ENCODE measurements at places on chromosomes 6 and 20.

GRCh38 chr6:7672066-7673062 lies 53.5 kb upstream of the BMP6 start:
- no peak for DNase-seq

DNA sequence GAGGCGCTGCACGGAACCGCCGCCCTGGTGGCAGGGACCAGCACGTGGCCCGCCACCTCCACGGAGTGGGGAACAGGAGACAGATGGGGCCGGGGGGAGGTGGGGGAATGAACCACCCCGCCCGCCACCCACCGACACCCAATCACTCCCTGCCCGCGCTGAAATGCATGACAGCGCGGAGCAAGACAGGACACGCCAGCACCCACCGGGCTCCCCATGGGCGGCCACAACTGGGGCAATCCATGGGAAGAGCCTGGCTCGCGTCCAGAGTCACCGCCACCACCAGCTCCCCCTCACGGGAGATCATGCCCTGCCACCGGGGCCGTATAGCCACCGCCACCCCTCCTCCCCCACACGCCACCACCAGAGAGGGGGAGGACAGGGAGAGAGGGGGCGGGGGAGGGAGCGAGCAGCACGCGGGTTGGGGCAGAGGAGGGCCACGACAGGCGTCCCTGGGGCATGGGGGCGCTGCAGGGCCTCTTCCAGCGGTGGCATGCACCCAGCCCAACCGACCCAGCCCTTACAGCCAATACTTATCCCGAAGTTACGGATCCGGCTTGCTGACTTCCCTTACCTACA lies 744.3 kb upstream of the DEFB115 start:
- no peak for DNase-seq

- DNase-seq = no peak
Observed at GRCh38 chr20:50366270-50367103, 143.7 kb upstream of the PTPN1 start.

- no peak for DNase-seq
Observed at GRCh38 chr20:57829336-57829735, 119.5 kb upstream of the PMEPA1 start.

DNA sequence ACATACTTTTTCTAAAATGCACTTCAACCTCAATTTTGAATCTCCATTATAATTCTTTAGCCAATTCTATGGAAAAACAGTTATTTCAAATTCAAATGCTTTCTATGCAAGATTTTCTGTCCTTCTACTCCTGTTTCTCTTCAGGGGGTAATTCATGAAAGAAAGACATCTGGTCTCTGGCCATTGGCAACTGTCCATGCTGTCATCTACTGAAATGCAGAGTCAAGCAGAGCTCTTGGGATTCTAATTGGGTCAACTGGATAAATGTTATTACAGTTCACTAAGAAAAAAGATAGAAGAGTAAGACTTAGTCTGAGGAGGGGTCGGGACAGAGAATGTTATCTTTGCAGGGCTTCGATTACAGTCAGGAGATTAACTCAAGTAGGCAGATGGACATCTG lies 22.0 kb upstream of the BMP5 start:
- DNase-seq = no peak

DNA sequence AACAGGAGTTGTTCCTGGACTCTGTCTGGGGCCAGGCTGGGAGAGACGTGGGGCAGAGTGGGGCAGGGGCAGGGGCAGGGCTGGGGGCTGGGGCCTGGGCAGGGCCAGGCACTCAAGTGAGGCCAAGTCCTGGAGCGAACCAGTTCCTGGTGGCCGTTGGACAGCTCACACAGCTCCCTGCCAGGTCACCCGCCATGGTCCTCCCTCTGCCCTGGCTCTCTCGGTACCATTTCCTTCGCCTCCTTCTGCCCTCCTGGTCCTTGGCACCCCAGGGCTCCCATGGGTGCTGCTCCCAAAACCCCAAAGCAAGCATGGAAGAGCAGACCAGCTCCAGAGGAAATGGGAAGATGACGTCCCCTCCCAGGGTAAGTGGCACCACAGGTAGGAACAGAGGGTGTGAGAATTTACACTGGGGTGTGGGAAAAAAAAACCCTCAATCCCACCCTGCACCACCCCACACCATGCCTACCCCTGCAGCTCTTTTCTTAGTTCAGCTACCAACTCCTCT lies at the start of gene MCCD1:
Gene MCCD1 (plus strand): TSS at position 142 of the 508 bp plus-strand sequence. CDS start 53 bp downstream, at position 195.
- DNase-seq = no peak

- DNase-seq = no peak
Observed at GRCh38 chr20:56348746-56349145, 10.0 kb upstream of the FAM210B start.

GRCh38 chr6:105900125-105900937 lies 185.8 kb upstream of the PRDM1 start:
- DNase-seq = peak; percentile 21

DNA sequence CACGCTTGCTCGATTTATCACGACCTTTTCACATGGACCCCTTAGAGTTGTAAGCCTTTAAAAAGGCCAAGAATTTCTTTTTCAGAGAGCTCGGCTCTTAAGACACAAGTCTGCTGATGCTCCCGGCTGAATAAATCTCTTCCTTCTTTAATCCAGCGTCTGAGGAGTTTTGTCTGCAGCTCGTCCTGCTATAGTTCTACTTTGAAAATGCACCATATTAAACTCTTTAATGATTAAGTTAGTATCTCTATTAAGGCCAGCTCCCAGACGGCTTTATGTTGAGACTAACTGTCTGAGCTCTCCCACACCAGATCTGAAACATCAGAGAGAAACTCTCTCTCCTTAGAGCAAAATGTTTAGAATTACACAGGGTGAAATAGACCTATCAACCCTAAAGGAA lies 18.0 kb upstream of the GSTA3 start:
- no peak for DNase-seq

- peak; percentile 48 for DNase-seq
Observed at GRCh38 chr6:36912586-36912985, 26.8 kb downstream of the C6orf89 start.

DNA sequence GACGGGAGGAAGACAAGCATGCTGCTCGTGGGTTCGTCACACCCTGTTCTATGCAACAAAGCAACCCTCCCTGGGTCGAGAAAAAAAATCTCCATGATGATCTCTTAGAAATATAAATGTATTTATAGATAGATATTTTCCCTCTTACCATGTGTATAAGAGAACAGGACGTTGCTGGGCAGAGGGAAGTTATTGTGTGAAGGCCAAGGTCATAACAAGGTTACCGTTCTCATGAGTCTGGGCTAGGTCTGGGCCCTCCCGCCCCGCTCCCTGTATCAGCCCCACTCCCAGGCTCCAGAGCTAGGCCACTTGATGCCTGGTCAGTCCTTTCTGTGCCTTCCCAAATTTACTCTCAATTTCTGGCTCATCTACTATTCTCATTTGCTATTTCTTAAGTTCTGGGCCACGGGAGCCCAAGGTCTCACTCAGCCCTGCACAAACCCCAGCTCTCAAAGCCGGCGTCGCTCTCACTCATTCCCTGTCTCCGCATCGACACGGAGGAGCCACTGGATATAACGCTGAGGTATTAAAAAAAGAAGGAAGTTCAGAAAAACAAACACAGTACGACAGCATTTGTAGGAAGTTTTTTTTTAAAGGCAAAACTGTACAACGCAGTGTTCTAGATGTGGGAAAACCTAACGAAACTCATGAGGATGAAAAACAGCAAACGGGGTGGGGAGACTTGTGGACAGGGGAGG lies 96.8 kb downstream of the PSMG4 start:
- DNase-seq = no peak

DNA sequence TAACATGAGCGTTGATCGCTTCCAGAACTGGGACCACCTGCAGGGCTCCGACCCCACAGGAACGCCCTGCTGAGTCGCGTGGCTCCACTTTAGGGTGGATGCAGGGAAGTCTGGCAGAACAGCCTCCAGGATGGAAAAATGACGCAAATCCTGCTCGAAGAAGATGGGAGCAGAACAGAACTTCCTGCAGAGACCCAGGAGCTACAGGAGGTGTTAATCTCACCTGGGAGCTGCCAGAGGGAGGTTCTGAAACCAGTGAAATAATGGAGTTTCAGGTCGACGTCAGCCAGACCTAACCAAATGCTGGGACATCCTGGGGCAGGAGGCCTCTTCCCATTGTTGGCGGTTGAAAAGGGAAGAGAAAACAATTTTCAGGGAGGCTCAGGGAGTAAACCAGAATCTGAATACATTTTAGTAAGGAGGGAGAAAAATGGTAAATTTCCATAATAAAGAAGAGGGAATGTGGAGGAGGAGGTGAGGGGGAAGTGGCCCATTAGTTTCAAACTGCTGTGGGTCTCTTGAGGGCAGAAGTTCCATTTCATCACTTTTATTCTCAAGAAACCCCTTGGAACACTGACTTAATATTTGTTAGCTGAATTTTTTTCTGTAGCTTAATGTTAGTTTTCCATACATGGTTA lies 558.4 kb upstream of the CDH4 start:
- DNase-seq = no peak

DNA sequence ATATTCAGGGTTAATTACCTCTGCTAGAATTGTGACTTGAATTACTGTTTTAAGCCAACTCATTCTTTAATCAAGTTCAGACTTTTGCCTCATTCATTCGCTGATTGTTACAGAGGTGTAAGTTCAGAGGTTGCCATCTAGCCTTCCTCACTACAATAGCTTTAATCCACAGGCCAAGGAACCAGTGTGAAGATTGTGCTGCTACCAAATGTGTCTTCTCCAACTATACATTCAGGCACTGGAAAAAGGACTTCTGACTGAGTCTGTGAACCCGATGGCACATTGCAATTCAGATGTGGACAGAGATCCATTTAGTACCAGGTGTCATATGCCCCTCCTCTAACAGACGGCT lies 111.2 kb upstream of the ADGRF1 start:
- DNase-seq = no peak

GRCh38 chr6:87767478-87767877 lies 65.4 kb upstream of the AKIRIN2 start:
- no peak for DNase-seq

GRCh38 chr6:40822619-40823018 lies 216.4 kb downstream of the UNC5CL start:
- no peak for DNase-seq

GRCh38 chr6:131067521-131067920 lies 4.5 kb upstream of the EPB41L2 start:
- DNase-seq = no peak

DNA sequence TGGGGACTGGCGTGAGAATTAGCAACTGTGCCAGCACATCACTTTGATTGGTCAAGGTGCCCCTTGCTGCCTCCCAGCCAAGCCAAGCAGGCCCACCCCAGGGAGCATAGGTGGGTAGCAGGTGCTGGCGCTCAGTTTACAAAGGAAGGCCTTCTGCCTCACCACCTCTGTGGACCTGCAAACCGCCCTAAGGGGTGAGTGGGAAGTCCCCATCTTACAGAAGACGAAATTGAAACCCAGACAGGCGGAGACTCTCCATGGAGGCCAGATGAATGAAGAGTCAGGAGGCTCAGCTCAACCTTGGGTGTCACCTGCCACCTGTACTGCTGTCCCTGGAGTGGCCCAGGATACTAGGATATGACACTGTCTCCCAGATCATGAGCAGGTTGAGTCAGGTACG lies 21.5 kb upstream of the MAS1L start:
- no peak for DNase-seq

DNA sequence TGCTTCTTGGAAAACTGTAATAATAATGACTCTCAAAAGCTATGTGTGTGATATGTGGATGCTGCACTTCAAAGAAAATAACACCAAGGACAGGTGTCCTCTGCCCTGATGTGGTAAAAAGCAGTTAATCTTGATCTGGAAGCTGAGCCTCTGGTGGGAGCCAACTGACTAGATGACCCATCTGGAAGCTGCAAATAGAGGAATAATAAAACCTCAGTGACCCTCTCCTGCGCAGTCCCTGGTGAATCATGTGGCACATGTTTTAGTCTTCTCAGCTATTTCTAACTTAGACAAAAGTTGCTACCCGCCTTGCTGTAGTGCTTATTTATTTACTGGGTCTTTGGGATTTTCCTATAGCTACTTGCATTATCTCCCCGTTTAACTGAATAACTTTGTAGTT lies 47.3 kb downstream of the TP53INP2 start:
- DNase-seq = no peak

DNA sequence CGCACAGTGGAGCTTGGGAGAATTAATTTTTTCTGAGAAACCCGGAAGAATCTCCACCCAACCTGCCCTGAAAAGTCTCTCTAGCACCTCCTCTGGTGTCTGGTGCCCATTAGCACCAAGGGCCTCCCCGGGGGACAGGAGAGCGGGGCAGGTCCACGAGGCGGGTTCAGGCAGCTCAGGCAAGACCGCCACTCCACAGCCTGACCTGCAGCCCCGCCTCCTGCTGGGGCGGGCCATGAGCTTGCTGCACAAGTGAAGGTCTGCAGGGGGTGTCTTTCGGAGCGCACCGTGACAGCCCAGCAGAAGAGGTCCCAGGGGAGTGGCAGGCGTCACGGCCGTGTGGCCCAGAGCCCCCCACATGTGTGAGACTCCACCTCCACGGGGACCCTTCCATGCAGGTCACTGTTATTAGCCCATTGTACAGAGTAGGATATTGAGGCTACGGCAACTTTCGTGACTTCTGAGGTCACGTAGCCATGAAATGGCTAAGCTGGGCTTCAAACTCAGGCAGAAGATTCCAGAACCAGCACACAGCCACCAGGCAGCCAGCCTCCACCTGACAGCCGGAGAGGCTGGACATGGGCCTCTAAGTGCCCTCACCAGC lies 63.9 kb upstream of the SLCO4A1 start:
- no peak for DNase-seq

DNA sequence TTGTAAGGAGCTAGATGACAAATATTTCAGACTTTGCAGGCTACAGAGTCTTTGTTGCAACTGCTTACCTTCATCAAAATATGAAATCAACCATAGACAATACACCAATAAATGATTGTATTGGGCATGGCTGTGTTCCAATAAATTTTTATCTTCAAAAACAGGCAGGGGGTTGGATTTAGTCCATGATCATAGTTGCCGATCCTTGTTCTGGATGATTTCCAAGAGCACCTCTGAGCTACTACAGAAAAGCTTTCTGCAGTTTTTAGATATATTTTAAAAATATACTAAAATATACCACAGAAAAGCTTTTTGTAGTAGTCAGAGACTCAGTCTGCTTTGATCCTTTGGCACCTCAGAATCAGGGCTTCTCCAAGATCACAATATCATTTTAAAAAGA lies 145.0 kb downstream of the HTR1B start:
- DNase-seq = no peak

- DNase-seq = no peak
Observed at GRCh38 chr6:75204217-75204958, 1.5 kb downstream of the COL12A1 start.

- DNase-seq = no peak
Observed at GRCh38 chr6:12977806-12978205, 261.2 kb downstream of the PHACTR1 start.

Data from activated T-cell treated with anti-CD3 and anti-CD28 coated beads for 48 hours (primary cell).